ENCODE measurements at places on chromosomes 2 and 18. TPM values are rescaled to one million over a fixed set of nuclear protein-coding genes. Genes with fewer than 3 reads are reported as not detected.
A peak's percentile ranks its signal among the peaks of the same experiment; 100 is the strongest.

DNA sequence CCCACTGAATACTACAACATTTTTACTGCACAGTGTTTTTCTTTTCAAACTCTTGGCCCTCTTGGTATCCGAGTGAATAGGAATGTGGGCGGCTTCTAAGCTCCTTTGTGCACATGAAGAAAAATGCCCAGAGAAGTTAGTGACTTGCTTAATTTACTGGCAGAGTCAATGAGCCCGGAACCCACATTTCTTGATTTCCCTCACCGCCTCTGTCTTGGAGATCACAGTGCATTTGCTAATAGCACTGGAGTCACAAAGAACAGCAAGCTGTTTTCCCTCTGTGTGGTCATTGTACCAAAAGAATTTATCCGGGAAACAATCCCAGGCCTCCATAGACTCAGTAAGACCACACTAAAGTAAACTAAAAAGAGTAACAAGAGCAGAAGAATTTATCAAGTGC is 18.9 kb downstream of the STON1 start:
- DNase-seq: no peak

DNA sequence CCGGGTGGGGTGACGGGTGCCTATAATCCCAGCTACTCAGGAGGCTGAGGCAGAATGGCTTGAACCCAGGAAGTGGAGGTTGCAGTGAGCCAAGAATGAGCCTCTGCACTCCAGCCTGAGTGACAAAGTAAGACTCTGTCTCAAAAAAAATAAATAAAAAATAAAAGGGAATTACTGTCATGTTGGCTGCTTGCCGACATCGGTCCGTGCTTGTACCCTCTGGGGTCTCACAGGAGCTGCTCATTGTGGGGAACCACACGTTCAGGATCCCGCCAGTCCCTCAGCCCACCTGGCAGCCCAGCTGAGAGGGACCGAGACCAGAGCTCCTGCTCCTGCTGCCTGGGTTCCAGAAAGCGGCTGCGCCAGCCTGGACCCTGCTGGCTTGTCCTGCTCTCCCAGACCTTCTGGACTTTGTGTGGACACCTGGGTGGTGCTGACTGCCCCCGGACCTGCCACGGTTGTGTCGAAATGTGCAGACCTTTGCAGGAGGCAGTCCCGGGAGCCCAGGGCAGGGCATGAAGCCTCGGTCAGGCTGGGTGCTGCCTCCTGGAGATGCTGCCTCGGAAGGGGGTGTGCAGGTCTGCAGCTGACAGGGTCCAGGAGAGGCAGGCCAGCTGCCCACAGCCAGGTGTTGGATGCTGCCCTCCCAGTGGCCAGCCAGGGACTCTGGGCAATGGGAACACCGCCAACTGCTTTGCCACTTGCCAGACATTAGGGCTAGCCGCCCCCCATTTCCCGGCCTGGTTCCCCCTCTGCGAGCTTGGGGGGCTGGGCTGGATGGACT is 16.4 kb downstream of the KLF11 start:
- no peak for DNase-seq

- peak; percentile 85 for DNase-seq
These were observed 101.7 kb downstream of the AGAP1 start for GRCh38 chr2:235595422-235596010.

GRCh38 chr2:84972932-84973331 is 2.0 kb downstream of the KCMF1 start:
- peak; percentile 40 for DNase-seq

- no peak for DNase-seq
These were observed 64.9 kb upstream of the WIPF1 start for GRCh38 chr2:174662459-174662858.

DNA sequence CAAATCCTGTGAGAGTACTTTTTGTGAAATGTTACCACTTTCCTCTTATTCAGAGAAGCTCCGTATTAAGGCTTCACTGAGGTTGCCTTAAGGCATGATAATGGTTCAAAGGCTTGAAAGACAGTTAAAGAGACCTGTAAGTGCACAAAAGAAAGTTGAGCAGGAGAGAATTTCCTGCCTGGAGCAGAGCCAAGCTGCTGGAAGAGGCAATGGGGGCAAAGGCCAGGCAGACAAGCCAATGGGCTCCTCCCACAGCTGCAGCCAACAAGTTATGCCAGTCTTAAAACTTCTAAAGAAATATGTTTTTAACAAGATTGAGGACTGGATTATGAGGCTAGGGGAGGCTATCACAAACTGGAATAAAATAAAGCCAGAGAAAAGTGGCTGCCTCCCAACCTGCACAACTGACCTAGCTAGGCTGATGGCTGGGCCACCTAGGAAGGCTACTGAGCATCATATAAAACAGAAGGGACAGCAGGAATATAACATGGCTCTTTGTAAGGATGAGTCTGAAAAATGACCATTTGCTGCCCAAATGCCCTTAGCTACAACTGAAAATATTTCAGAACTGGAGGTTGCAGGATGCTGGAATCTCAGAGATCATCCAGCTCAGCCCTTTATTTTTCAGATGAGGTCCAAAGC is 2.1 kb downstream of the IL1B start:
- DNase-seq: peak; percentile 28

DNA sequence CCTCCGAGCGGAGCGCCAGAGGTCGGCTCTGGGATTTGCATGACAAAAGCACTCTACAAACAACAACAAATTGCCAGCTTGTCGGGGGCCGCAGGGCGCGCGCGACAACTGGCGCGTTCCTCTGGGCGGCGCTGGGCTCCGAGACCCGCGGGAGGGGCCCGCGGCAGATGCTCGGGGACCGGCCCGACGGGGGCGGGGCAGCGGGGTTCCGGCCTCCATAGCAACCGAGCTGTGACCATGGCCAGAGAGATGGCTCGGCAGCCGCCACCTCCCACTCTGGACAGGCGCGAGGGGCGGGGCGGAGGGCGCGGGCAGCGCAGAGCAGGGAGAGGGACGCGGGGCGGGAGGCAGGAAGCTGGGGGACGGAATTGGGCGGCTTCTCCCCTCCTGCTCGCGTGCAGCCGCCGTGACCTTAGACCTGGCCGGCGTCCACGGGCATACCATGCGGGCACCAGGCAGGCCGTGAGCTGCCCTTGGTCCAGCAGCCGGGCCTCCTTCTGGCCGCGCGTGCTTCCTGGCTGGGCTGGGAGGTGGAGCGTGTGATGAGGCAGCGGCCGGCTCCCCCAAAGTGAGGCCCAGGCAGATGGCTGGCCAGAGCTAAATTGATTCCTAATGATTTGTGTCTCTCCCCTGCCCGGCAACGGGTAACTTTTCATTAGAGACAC is 171.5 kb downstream of the CELF4 start:
- DNase-seq: peak; percentile 49

GRCh38 chr2:160613466-160614153 is 120.0 kb upstream of the RBMS1 start:
- peak; percentile 34 for DNase-seq

DNA sequence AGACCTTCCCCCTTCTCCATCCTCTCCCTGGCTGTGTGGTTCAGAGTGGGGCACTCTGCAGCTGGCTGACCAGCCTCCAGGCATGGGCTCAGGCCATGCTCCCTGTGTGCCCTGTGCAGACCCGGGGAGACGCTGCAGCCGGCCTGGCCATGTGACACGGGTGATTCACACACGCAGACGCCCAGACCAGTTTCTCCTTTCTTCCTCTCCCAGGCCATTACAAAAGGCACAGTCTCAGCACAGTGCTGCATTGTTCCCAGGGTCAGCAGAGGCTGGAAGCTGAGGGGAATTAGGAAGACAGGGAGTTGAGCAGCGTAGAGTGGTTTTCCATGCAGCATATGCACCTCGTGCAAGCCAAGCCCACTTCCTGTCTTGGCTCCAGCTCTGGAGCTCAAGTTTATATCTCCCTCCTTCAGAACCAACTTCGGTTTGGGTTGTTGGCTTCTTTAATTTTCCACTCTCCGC is 288.5 kb downstream of the TNS1 start:
- DNase-seq: peak; percentile 11

DNA sequence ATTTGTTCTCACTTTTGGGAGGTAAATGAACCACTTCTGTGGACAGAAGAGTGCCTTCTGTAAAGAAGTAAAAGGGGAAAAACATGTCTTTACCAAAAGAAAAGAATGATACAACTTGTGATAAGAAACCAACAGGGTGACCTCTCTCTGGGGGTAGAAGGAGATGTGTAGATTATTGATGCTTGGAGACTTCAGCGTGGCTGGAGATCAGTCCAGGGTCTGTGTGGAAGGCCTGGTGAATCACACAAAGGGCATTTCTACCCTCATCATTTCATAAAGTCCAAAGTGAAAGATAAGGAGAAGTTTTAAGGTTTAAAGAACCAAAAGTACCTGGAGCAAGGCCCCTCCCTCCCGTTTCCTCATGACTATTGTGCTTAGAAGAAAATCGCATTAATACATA is 142.5 kb downstream of the NCK2 start:
- no peak for DNase-seq

GRCh38 chr2:216652566-216652965 is 19.3 kb downstream of the IGFBP2 start:
- no peak for DNase-seq

DNA sequence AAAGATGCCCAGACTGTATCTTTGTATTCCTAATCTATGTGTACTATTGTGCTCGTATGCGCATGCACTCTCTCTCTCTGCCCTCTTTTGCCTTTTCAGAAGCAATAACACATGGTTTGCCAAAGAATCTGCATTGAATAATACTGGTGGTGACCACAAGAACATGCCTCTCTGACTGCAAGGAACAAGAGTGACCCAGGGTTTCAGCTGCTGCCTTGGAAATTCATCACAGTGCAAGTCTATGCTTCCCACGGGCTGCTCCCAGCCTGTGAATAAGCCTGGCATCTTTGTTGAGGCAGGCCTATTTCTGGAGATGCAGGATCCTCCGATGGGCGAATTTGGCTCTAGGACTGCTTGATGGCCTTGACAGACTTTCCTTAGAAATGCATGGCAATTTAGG is 689.4 kb upstream of the FANCL start:
- DNase-seq: no peak

- peak; percentile 50 for DNase-seq
These were observed 13.0 kb upstream of the FAHD2A start for GRCh38 chr2:95389245-95390119.

GRCh38 chr2:8893978-8894820 is 56.8 kb upstream of the KIDINS220 start:
- no peak for DNase-seq

- no peak for DNase-seq
These were observed 99.5 kb downstream of the DYSF start for GRCh38 chr2:71552861-71553301.

GRCh38 chr2:206245265-206245672 is 29.2 kb upstream of the ZDBF2 start:
- no peak for DNase-seq

DNA sequence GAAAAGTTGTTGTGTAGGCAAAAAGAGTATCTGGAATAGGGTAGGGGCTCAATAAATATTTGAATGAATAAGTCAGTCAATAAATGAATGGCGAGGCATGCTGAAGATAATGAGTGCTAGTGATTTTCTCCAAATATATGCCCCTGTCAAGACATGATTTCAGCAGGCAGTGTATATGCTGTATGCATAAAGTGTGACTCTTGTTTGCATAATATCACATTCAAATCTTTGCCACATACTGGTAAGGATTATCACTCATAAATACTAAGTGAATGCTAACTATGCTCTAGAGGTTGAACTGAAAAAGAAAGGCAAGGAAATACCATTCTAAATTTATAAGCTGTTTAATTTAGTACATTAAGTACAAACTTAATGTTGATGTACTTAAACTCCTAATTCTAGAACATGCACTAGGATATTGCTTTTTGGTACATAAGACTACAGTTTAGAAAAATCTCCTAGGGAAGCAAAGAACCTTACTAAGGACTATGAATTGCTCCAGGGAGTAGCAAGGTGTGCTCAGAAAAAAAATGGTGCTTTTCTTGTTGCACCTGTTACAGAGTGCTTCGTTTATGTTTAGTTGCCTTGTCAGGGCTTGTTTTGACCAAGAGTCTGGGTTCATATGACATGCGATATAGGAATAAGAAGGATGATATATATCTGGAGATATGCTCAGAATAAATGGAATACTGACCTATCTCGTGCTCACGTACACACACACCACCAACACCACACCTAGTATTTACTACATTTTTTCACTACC is 224.0 kb upstream of the TANK start:
- no peak for DNase-seq

DNA sequence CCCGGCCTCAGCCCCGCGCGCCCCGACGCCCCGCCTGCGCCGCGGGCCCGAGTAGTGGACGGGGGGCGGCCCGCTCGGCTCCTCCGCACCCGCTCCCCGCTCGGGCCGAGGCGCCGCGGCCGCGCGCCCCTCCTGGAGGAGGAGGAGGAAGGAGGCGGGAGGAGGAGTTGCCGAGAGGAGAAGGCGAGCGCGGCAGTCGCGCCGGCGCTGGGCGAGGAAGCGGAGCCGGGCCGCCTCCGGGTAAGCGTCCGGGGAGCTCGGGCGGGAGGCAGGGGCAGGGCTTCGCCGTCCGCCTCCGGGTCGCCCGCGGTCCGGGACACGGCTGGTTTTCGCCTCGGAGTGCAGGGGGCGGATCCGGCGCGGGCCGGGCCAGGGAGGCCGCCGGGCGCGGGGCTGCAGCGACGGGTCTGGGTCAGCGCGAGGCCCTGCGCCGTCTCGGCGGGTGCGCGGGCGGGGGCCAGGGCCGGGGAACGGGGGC is at the start of gene SOCS6:
TSS of gene SOCS6 (plus strand) at position 195 of the 478 bp plus-strand sequence. CDS start 35,624 bp downstream, outside the sequence.
- peak; percentile 60 for DNase-seq

Gene KIF5C
- total RNA-seq: 0.21 TPM

Gene CMPK2
- total RNA-seq: 0.69 TPM

Gene PJVK
- 1.4 TPM for total RNA-seq

Gene SCN7A
- total RNA-seq: not detected

Gene MRO
- total RNA-seq: not detected

Gene FTCDNL1
- total RNA-seq: 0.27 TPM

Gene THSD7B
- total RNA-seq: 0.04 TPM

Gene IL37
- total RNA-seq: not detected

Gene UCN
- total RNA-seq: not detected

Gene MARCHF4
- total RNA-seq: 21.5 TPM

Gene KIAA2012
- total RNA-seq: not detected
